ENCODE measurements at places on chromosomes 7 and 10. TPM values are rescaled to one million over a fixed set of nuclear protein-coding genes. Genes with fewer than 3 reads are reported as not detected.

The TET1 gene
- 31.6 TPM for total RNA-seq

The NPFFR1 gene
- total RNA-seq, result not detected

The COL17A1 gene
- not detected for total RNA-seq

The NKX1-2 gene
- 0.59 TPM for total RNA-seq

The ANKRD16 gene
- total RNA-seq, result 7.5 TPM

DNA sequence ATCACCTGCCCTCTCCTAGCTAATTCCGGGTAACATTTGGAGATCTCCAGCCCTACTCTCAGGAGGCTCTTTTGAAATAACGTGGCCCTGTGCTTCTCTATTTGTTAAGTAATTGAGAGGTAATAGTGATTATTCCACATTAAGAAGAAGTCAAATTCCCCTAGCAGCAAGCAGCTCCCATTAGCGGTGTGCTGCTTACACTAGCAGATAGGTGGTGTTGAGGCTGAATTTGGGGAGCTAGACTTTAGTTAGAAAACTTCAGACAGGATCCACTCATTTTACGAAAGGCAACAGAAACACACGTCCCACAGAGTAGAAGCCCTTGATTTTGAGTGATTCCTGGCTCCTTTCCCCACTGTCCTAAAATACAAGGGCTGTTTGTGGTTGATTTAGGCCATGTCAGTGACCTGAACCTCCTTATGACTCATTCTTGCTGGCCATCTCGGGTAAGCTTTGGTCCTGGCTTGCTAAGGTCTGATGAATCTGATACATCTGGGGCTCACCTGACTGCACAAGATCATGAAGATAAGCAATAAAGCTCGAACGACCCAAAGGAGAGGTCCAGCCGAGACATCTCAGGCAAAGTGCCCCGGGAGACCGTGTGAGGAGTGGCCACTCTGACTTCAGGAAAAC lies 77.2 kb downstream of the FAM204A start:
- DNase-seq, result no peak

DNA sequence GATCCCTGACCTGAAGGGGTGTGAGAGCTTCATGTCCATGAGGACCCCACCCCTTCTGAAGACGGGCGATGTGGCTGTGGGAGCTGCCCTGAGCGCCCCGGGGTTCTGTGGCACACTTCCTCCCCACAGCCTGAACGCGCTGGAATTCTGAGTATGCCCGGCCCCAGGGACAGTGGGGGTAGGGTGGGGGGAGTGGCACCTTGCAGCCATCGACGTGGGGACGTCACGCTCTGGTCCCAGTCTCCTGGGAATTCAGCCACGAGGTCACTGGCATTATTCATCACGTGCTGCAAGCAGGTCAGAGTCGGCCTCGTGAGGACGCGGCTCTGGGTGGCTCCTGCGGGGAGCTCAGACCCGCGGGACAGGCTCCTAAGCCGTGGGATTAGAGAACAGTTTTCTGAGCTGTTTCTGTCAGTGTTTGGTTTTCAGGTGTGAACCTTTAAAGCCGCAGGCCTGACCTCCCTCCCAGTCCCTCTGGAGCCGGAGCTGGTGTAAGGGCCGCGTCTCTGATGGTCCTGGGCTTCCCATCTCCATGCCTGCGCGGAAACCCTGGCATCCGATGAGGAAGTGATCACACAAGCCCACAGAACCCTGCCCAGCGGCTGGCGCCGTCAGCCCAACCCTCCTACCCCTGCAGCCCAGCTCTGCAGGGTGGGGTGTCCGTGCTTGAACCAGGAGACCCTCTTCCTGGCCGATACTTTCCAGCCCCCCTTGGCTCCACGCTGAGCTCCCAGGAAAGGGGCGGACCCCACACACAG lies 16.1 kb downstream of the GPR146 start:
- DNase-seq, result no peak

- peak; percentile 74 for DNase-seq
These were observed 171.2 kb upstream of the TNRC18 start for GRCh38 chr7:5594616-5595544.

Measured in glutamatergic neuron (in vitro differentiated cells).